Activated CD8-positive, alpha-beta memory T cell treated with anti-CD3 and anti-CD28 coated beads for 1 hour (primary cell): ENCODE measurements at places on chromosomes 5 and 9.

DNA sequence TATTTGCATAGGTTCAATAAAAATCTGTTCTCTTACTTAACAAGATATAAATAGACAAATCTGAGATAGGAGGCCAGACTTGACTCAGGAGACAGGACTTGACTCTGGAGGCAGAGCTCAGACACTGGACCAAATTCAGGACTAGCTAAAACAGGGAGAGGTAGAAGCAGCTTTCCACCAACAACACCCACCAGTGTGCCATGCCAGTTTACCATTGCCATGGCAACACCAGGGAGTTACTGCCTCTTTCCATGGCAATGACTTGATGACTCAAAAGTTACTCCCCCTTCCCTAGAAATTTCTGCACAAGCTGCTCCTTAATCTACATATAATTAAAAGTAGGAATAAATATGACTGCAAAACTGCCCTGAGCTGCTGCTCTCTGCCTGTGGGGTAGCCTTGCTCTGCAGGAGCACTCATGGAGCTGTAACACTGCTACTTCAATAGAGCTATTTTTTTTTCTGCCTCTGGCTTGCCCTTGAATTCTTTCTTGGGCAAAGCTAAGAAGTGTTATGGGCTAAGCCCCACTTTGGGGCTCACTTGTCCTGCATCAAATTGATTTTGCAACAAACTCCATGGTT is 473.0 kb downstream of the PLK2 start:
- DNase-seq: no peak

DNA sequence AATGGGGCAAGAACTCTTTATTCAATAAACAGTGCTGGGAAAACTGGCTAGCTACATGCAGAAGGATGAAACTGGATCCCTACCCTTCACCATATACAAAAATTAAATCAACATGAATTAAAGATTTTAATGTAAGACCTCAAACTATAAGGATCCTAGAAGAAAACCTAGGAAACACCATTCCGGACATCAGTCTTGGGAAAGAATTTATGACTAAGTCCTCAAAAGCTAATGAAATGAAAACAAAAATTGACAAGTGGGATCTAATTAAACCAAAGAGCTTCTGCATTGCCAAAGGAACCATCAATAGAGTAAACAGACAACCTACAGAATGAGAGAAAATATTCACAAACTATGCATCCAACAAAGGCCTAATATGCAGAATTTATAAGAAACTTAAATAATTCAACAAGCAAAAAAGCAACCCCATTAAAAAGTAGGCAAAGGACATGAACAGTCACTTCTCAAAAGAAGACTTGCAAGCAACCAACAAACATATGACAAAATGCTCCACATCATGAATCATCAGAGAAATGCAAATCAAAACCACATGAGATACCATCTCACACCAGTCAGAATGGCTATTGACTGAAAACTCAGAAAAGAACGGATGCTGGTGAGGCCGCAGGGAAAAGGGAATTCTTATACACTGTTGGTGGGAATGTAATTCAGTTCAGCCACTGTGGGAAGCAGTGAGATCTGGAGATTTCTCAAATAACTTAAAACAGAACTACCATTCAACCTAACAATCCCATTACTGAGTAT is 104.3 kb upstream of the MAP3K1 start:
- DNase-seq: no peak

DNA sequence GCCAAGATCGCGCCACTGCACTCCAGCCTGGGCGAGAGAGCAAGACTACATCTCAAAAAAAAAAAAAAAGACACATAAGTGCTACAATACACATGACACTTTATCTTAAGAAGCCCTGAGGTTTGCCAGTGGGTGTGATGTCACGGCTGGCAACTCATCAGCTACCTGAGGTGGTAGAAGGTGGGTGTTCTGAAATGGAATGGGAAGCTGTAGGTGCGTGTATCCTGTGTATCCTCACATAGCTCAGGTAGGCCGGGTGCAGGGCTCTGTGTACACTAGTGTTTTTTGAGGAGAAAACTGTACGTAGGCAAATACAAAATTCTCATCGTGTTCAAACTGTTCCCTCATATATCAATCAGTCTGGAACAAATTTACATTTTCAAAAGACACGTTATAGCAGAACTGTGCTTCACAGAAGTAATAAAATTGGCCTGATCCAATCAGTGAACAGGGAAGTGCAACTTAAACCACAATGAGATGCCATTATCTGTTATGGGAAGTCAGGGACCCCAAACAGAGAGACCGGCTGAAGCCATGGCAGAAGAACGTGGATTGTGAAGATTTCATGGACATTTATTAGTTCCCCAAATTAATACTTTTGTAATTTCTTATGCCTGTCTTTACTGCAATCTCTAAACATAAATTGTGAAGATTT is 10.4 kb downstream of the BICD2 start:
- no peak for DNase-seq

GRCh38 chr9:107667231-107668070 is 177.9 kb upstream of the KLF4 start:
- no peak for DNase-seq

GRCh38 chr9:84702471-84702870 is 32.9 kb downstream of the NTRK2 start:
- DNase-seq: no peak

- no peak for DNase-seq
Observed at GRCh38 chr5:82364497-82364896, 86.3 kb upstream of the RPS23 start.

DNA sequence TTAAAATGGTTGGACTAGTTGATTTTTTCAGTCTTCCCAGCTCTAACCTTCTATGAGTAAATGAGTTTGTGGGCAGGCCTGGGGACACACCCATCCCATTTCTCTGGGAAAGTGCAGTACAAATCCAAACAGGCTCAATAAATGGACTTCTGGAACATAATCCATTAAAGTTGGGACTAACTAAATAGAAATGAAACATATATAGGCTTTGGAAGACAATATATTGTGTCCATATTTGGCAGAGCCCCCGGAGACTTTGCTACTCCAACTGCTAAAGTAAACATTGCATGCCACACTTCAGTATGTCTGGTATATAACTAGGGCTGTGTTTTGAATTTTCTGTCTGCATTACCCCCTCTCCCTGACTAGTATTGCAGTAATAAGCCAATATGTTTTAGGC is 191.4 kb upstream of the DAB2 start:
- DNase-seq: no peak

GRCh38 chr9:106657926-106658325 is 205.0 kb upstream of the ZNF462 start:
- DNase-seq: no peak

DNA sequence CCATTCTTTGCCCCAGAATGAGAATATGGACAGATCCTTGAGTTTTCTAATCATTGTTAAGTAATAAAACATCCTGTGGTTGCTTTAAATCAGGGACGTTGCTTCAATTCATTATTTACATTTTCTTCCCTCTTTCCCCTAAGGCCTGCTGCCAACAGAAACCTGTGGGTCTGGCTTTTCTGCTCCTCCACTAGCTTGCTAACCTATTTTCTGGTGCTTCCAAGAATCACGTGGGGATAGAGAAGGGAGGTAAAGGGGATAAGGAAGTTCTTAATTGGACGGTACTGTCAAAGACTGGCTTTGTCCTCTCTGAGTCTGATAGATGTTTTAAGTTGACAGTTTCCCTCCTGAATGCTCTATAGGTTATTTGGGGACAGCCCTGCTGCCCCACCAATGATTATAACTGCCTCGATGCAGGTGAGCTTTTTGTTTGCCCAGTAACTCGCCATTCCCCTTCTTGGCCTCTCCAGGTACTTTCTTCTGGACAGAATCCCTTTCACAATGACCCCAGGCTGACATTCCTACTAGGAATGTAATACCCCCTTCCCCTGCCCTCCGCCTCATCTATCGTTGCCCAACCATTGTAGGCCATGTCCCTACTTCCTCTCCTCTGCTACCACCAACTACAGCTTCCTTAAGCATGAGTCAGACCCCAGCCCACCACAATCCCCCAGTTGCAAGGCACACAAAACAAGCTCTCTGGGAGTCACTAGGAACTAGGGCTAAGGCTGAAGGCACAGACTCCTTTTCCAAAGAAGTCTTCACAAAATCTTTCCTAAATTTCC is 19.9 kb upstream of the CPEB4 start:
- DNase-seq: no peak

DNA sequence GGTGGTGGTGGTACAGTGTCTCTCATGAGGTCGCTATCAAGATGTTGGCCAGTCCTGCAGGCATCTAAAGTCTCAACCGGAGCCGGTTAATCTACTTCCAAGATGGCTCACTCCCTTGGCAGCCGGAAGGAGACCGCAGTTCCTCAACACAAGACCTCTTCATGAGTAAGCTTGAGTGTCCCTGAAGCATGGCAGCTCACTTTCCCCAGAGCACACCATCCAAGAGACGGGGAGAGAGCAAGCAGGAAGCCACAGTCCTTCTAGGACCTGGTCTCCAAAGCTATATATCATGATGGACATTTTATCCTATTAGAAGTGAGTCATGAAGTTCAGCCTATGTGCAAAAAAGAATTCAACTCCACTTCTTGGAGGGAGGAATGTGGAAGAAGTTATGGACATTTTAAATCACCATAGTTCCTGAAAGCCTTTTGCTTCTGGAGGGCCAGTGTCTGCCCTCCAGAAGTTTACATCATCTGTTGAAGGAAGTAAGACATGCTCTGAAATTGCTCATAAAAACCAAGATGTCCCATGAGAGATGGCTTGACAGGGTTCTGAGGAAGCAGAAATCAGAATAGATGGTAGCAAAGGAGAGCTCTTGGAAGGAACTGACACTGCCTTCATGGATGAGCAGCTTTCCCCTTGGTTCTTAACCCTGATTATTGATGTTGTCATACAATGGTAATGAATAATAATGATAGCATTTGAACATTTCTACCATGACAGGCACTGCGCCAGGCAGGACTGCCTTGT is 21.3 kb downstream of the GALNT10 start:
- no peak for DNase-seq

GRCh38 chr5:146589028-146589345 is 73.0 kb upstream of the GPR151 start:
- DNase-seq: no peak

DNA sequence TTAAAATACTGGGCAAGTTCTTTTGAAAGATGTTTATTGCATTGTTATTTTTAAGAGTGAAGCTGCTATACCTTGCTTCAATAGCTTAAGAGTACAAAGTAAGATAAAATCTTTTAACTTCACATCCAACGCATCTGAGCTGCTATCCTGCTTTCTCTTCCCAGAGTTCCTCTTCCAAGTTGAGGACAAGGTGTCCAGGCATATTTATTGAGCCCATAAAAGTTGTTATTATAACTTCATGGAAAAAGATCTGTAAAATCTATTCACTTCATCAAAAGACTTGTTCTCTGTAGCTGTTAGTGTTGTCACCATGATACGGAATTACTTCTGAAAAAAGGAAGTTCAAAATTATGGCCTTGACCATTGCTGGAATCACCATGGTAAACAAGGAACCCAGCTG is 306.2 kb upstream of the ELAVL2 start:
- DNase-seq: no peak

DNA sequence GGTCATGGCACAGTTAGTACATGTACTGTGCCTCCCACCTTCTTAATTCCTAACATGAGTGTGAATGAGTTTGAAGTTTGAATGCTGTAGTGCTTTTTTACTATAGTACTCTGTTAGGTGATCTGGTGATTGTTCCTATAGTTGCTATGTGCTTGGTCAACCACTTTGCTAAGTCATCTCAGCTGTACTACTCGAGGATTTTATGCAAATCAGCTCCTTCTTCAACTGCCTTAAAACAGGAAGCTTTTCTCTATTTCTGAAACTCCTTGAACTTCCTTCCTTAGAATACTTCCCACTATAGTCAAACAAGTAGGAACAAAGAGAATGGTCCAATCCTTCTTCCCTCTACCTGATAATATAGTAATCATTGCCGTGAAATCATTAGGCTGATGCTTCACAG is 219.6 kb downstream of the CTNND2 start:
- DNase-seq: no peak

- DNase-seq: no peak
Observed at GRCh38 chr9:2478421-2478820, 143.2 kb upstream of the VLDLR start.

DNA sequence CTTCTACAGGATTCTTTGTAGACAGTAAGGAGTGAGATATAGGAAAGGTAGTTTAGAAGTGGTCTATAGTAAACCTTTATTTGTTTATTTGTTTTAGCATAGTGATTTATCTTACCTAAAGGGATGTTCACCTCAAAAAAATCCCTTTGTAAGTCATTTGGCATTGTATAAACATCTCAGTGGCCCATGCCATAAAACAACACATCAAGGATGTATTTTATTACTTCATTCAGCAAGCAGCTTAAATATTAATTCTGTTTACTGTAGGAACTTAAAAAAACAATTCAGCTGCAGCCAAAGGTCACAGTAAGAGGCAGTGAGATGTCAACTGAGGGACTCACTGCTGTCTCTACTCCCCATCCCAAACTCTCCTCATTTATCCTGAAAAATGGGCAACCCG is 452.7 kb downstream of the HINT1 start:
- no peak for DNase-seq

DNA sequence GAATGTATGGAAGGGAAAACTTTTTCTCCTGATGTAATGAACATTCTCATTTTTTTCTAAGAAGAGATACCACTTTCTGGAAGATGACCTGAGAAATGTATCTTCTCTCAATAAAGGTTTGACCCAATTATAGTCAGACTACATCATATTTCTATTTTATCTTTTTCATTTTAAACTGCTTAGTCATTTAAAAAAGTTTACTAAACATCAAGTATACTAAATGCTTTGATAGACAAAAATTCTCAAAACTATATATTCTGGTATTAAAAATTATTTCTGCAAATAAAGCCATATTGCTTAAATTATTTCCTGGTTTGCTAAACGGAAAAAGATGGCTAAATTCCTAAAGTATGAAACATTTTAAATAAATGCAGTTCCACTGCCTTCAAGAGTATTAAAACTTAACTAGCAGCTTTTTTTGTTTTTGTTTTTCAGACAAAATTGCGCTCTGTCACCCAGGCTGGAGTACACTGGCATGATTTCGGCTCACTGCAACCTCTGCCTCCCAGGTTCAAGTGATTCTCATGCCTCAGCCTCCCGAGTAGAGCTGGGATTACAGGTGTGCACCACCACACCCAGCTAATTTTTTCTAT is 37.1 kb downstream of the FBXW11 start:
- no peak for DNase-seq

DNA sequence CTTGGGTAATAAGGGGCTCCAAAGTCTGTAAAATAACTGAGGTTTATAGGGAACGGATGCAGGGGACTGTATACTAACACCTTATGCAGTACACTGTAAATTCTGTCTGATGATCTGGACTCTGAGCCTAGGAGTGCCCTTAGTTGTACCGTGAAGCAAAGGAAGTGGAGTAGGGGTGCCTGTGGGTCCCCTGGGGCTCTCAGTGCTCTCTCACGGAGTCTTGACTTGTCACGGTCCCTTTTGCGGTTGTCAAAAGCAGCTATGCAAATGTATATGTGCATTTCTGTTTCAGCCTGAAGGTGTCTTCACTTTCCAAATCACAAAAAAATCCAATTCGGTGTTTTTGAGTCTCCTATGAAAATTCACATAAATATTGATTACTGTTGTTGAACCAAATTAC is 17.8 kb downstream of the DMRT1 start:
- no peak for DNase-seq

GRCh38 chr9:114694719-114695269 is 12.8 kb upstream of the TEX48 start:
- no peak for DNase-seq

- no peak for DNase-seq
Observed at GRCh38 chr5:93186076-93186682, 394.8 kb downstream of the NR2F1-AS1 start.
